ENCODE measurements at places on chromosomes 16 and 17. TPM values are rescaled to one million over a fixed set of nuclear protein-coding genes. Genes with fewer than 3 reads are reported as not detected.

ANKRD40CL gene
- not detected for total RNA-seq

ABCA6 gene
- total RNA-seq, result 0.08 TPM

CD300E gene
- total RNA-seq, result not detected

DNA sequence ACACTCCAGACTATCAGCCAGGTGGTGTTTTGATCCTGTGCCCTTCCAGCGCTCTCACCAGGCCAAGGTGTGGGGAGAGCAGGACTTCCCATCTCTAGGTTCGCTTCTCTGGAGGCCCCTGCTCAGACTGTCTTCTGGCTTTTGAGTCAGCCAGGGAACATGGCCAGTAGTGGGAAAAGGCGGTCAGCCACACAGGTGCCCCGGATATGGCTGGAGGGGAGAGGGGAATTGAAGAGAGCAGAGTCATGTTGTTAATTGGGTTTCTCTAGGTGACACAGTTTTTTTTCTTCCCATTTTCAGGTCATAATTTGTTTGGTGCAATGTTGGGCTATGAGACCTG lies 1.5 kb downstream of the MINK1 start:
- no peaks in the 10 kb centered on the region for H3K27me3 ChIP-seq
- H3K36me3 ChIP-seq, result peaks cover 13% of the 10 kb centered on the region
- DNase-seq, result no peak
- H3K4me1 ChIP-seq, result peaks cover 41% of the 10 kb centered on the region
- H3K4me3 ChIP-seq, result peak overlapping the region; percentile 90

- H3K4me1 ChIP-seq, result no peaks in the 10 kb centered on the region
- peaks cover 4% of the 10 kb centered on the region for H3K27me3 ChIP-seq
- H3K27ac ChIP-seq, result no peak overlapping the region
- no peak overlapping the region for H3K4me3 ChIP-seq
- no peaks in the 10 kb centered on the region for H3K36me3 ChIP-seq
These were observed 35.8 kb downstream of the MAF start for GRCh38 chr16:79564671-79565107.

Data from activated CD8-positive, alpha-beta T cell treated with anti-CD3 and anti-CD28 coated beads, Interleukin-2, amount 10 ng/mL, durations not matched to agents 7 days and 5 days (primary cell).